Calu3 (cell line): ENCODE measurements at places on chromosomes 4 and X. TPM values are rescaled to one million over a fixed set of nuclear protein-coding genes. Genes with fewer than 3 reads are reported as not detected.

PABPC4L gene
- total RNA-seq, result not detected in 2 replicates

AFF2 gene
- total RNA-seq, result 0.17 and 0.27 TPM in 2 replicates

NPY1R gene
- total RNA-seq, result 6.9 and 11.3 TPM in 2 replicates

NXF2 gene
- total RNA-seq, result not detected in 2 replicates

PLP1 gene
- total RNA-seq, result not detected in 2 replicates

SRPX gene
- total RNA-seq, result 0.78 and 1.2 TPM in 2 replicates

MXRA5 gene
- total RNA-seq, result 1.9 and 2.6 TPM in 2 replicates

RASGEF1B gene
- 33.8 and 36.3 TPM in 2 replicates for total RNA-seq

KLKB1 gene
- 2.6 and 2.9 TPM in 2 replicates for total RNA-seq

JADE1 gene
- total RNA-seq, result 29.9 and 33.9 TPM in 2 replicates

GLOD5 gene
- total RNA-seq, result not detected in 2 replicates

F9 gene
- not detected in 2 replicates for total RNA-seq

CYLC1 gene
- not detected in 2 replicates for total RNA-seq

TMSB15A gene
- total RNA-seq, result 1.8 and 1.9 TPM in 2 replicates

SHROOM4 gene
- total RNA-seq, result 2.7 and 3.2 TPM in 2 replicates

TRMT10A gene
- total RNA-seq, result 2.6 and 2.9 TPM in 2 replicates

DCAF12L1 gene
- total RNA-seq, result not detected in 2 replicates

SNX25 gene
- 15.9 and 16.1 TPM in 2 replicates for total RNA-seq

BCORL1 gene
- total RNA-seq, result 6.7 and 10.1 TPM in 2 replicates

MMRN1 gene
- total RNA-seq, result not detected in 2 replicates

MEPE gene
- not detected in 2 replicates for total RNA-seq

HELQ gene
- total RNA-seq, result 7.8 and 8.2 TPM in 2 replicates

DDIT4L gene
- total RNA-seq, result 0.57 and 1.2 TPM in 2 replicates

ARX gene
- total RNA-seq, result not detected in 2 replicates

SYTL5 gene
- 0.47 and 1.2 TPM in 2 replicates for total RNA-seq

SOD3 gene
- 26.2 and 33.7 TPM in 2 replicates for total RNA-seq

NLGN3 gene
- total RNA-seq, result 2.1 and 2.3 TPM in 2 replicates

SPATA18 gene
- total RNA-seq, result not detected in 2 replicates

CT45A7 gene
- not detected in 2 replicates for total RNA-seq

LIMCH1 gene
- total RNA-seq, result 53.9 and 78.7 TPM in 2 replicates
